ENCODE measurements at places on chromosomes 13 and 19.

DNA sequence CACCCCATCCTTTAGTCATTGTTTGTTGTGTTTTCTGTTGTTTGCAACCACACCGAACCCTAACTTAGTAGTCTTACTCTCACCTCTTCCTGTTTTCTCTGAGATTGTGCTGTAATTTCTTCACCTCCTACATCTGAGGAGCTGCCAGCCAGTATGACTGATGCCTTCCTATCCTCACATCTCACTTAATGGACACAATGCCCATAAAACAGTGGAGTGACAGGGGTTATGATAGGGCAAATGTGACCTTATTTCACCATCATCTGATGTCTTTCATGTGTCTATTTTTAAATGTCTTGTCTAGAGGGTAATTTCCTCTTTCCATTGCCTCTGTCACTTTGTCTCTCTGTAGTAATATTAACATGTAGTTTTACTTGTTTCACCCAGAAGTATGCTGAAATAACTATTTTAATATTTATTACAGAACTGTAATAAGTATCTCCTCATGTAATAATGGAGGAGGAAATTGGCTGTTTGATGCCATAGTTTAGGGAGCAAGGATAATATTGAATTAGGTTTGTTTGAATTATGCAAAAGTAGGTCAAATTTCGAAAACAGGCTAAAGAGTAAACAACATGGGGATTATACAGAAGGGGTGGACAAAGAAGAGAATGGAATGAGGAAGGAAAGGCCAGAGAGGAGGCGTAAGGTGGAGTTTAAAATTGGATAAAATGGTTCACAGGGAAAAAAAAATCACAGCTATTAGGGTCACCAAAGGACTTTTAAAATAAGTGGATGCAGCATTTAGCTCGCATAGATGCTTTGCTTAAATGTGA is 103.5 kb upstream of the SPRY2 start:
- DNase-seq, result no peak

DNA sequence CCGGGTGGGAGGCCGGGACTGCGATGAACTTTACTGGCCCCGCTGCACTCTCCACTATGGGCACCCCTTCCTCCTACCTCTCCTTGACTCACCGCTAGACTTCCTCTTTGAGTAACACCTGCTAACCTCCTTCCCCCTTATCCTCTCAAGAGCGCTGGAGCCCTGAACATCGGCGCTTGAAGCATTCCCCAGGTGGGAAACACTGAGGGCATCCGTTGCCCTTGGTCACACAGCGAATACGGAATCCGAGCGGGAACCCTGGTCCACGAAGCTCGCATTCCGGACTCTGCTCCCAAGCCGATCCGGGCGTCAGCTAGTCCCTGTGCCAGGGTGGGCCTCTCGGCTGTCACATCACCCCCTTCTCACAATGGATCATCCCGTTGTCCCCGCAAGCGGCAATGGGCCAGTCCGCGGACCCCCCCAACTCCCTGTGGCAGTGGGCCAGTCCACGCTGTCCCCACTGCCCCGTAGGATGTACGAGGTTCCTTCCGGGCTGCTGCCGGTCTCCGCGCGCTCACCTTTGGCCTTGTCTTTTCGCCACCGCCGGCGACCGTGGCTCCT is 4.2 kb downstream of the LIPE start:
- no peak for DNase-seq

DNA sequence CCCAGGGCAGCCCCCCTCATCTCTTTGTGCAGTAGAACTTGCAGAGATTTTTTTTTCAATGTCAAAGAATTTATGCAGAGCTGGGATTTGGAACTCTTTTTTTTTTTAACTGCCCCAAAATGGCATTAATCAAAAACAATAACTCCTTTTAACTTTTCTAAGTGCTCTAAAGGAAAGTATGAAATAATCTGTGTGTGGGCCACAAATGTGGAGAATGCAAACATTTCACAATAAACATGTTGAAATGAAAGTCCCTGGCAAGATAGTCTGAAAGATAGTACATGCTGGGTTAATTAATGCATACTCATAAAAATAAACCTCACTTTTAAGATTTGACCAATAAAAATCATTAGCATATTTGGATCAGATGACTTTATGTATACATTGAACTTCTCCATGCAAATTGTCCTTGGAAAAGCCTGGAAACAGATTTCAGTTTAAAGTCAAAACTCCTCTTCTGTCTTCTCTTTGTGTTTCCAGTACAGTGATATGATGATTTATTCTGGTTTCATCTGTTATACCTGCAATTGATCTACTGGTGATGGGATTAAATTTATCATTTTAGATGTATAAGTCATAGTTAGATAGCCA is 30.5 kb upstream of the ZNF536 start:
- no peak for DNase-seq

- DNase-seq, result no peak
These were observed 26.8 kb upstream of the SACS start for GRCh38 chr13:23460309-23460708.

GRCh38 chr19:42412227-42412626 is 15.0 kb downstream of the LIPE start:
- no peak for DNase-seq

DNA sequence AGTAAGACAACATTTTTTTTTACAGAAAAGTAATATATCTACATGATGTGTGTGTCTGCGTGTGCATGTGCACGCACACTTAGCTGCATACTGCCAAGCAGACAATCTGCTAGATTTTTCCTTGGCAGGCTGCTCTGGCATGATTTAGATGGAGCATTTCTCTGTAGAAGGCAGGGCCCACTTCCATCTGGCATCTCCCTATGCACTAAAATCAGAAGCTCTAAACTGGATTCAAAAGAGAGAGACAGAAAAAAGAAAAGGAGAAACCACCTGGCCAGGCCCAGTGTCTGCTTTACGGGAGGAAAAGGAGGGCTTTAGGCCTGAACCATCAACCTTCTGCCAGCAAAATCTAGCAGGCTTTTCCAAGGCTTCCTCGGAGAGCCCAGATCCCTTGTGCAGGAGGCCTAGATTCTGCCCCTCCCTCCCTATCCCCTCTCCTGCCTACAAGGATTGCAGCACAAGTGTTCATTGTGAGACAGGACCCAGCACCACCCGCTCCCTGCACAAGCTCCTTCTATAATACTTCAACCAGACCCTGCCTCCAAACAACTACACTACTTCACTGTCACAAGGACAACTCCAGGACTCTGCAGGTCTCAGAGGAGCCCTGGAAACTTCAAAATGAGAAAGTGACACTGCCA is 99.3 kb downstream of the DOCK9 start:
- DNase-seq, result no peak

GRCh38 chr19:38009650-38010242 is 102.7 kb downstream of the SIPA1L3 start:
- DNase-seq, result no peak

GRCh38 chr13:105410602-105411001 is 1124.9 kb downstream of the EFNB2 start:
- no peak for DNase-seq

- no peak for DNase-seq
These were observed 20.3 kb downstream of the DCAF15 start for GRCh38 chr19:13972368-13973155.

DNA sequence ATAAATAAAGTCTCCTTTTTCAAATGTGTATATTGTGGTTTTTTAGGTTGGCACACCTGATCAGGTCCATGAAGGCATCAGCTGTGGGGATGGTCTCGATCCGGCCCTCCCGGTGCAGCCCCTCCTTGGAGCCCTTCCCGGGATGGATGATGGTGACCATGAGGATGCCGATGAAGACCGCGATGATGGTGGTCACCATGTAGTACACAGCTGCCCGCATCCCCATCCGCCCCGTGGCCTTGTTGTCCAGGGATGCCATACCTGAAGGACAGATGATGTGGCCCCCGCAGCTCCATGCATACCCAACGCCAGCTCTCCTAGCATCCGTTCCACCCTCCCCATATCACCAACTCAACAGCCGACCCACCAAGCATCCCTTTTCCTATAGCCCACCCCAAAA is 11.4 kb downstream of the SLC1A6 start:
- DNase-seq, result no peak

DNA sequence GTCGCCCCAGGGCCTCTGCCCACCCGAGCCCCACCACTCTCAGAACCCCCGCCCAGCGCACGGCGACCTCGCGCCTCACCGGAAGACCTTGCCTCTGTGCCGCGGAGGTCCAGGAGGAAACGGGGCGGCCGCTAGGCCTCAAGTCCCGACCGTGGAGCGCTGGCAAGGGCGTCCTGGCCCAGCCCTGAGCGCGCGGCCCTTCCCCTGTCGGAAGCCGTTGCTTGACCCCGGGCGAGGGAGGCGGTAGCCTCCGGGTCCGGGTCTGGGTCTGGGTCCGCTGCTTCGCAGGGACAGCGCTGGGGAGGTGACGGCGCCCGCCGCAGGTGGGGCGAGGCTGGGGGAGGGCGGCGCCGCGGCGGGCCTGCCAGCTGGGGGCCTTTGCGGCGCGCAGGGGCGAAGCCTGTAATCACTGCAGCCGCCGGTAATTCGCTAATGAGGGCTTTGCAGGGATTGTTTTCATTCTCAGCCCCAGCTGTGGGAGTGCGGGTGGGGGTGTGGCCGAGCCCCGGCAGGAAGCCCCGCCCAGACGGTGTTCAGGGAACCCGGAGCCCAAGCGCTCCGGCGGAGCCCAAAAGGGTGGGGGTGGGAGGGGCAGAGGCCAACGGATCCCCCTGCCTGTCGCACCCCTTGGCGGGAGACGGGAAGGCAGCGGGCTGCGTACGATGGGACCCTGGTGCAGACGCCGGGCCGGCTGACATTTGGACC is 8.6 kb downstream of the C19orf25 start:
- no peak for DNase-seq

DNA sequence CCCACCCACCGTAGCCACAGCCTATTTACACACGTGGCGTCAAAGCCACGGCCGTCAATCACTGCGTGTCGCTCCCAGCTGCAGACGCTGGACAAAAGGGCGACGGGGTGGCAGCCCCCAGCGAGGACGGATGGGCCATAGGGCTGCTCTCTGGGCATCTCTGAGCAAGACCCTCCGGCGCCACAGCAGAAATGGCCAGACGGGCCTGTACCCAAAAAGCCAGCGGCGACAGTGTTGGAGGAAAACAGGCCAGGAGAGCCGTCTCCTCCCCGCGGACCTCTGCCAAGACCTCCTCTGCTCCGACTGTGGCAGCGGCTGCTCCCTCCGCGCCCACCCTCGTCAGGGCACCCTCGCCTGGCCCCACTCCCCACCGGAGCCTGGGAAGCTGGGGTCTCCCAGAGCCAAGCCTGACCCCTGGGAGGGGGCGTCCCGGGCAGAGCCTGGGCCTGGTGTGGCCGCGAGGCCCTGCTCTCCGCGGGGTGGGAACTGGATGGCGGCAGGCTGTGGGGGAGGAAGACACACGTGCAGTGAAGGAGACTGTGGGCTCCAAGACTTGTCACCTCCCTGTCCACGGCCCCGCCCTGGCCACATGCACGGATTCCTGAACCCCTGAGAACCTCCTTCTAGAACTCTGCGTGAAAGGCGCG is 2.7 kb downstream of the C2CD4C start:
- no peak for DNase-seq

DNA sequence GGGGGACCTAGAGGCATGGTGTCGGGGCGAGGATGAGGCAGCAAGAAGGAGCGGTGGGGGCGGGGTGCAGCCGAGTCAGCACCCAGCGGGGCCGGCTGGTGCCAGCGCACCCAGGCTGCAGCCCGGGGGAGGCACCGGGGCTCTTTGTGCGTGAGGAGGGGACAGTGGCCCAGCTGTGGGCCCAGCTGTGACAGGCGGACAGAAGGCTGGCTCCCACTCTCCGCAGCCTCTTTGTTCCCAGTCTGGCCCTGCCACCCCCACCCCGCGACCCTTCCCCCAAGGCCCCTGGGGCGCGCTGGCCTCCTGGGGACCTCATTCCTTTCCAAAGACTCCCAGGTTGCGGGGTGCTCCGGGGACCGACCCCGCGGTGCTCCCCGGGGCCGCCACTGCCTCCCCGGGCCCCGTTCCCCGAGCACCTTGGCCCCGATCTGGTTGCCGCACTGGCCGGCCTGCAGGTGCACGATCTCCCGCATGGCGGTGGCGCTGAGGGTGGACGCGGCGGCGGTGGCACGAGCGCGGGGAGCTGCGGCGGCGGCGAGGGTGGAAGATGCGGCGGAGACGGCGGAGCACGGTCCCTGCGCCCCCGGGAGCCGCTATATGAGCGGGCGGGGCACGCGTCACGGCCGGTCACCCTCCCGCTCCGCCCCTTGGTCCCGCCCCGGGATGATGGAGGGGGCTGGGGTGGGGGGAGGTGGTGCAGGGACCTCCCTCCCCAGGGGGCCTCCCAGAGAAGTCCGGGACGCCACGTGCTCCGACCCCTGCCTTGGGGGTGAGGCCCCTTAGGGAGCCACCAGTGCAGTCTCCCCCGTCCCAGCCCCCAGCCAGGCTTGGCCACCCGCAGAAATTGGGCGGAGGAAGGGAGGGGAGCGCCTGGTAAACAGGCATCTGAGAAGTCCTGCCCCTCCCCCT is at the start of gene TUBB4A:
Gene TUBB4A (minus strand): TSS at position 570 of the 909 bp plus-strand sequence. CDS start 97 bp downstream, at position 473.
- DNase-seq, result no peak

GRCh38 chr19:45508861-45509691 is 1.8 kb downstream of the VASP start:
- DNase-seq, result no peak

DNA sequence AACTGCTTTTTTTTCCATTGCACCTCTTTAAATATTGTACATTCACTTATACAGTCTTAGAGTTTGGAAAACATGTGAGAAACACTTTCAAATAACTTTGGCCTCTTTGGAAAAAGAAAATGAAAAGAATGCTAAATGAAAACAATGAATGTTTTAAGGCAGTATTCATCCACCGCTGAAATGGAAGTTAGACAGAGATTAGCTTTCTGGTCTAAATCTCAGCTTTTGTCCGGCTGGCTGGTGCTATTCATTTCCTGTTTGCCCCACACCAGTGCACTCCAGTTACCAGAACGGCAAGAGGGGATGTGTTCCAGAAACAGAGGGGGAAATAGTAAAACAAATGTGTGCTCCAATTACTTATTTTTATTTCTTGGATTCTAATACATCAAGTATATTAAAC is 1201.3 kb downstream of the EFNB2 start:
- no peak for DNase-seq

- no peak for DNase-seq
These were observed 21.6 kb downstream of the SGCG start for GRCh38 chr13:23202383-23202782.

GRCh38 chr13:42116225-42116624 is 67.8 kb downstream of the DGKH start:
- no peak for DNase-seq

DNA sequence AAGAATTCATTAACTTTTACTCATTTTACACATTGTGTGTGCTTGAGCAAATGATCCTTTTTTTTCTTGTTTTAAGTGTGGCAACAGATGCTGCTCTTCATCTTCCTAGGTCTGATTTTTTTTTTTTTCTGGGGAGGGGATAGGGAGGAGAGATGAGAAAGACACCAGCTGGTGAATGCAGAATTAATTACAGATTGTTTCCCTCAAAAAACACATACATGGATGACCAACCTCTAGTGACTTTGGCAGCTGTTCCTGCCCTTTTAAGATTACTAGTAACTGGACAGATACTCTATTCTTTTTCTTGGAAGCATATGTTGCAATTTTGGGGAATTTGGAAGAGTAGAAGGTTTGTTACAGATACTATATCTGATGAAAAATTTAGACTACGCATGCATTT is 103.6 kb upstream of the MYO16 start:
- no peak for DNase-seq

All from esophagus squamous epithelium (tissue), 5 donors.